ENCODE measurements at places on chromosomes 2 and 18. TPM values are rescaled to one million over a fixed set of nuclear protein-coding genes. Genes with fewer than 3 reads are reported as not detected.

DNA sequence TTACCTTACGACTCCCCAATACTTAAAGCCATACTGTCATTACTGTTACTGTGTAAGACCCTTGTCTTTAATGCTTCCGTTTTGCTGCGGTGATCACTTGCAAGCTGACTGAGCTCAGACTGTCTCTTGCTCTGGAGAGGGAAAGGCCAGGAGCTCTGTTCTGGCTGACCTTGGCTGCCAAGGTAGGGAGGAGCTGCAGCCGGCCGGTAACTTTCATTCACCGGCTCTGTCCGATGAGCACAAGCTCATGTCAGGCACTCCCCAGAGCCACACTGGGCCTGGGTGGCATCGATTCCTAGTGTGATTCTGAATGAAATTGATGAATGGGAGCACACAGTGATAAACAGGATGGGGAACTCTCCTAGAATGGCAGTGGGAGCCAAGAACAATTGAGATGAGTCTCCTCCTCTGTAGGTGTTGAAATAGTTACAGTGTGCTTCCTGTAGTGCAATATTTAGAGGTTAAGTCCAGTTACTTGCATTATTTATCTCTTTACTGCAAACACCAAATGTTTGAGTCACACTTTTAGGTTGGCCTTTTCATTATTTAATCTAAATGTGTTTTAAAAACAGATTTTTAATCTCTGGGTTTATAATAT, 100.9 kb downstream of the ATP9B start:
- no peak for DNase-seq

The NT5C1B gene
- total RNA-seq = not detected

The NR4A2 gene
- total RNA-seq = 11.5 TPM

The AQP12A gene
- total RNA-seq = not detected

DNA sequence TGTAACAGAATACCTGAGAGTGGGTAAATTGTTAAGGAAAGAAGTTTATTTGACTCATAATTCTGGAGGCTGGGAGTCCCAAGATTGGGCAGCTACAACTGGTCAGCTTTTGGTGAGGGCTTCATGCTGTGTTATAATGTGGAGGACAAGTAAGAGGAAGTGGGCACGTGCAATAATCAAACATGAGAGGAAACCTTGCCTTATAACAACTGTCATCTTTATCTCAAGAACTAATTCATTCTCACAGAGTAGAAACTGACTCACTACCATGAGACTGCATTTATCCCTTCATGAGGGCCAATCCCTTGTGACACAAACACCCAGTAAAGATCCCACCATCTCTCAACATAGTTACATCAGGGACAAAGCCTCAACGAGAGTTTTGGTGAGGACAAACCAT, 318.1 kb upstream of the NT5C1B start:
- DNase-seq = no peak

GRCh38 chr2:132599556-132599955, 70.4 kb downstream of the LYPD1 start:
- no peak for DNase-seq

DNA sequence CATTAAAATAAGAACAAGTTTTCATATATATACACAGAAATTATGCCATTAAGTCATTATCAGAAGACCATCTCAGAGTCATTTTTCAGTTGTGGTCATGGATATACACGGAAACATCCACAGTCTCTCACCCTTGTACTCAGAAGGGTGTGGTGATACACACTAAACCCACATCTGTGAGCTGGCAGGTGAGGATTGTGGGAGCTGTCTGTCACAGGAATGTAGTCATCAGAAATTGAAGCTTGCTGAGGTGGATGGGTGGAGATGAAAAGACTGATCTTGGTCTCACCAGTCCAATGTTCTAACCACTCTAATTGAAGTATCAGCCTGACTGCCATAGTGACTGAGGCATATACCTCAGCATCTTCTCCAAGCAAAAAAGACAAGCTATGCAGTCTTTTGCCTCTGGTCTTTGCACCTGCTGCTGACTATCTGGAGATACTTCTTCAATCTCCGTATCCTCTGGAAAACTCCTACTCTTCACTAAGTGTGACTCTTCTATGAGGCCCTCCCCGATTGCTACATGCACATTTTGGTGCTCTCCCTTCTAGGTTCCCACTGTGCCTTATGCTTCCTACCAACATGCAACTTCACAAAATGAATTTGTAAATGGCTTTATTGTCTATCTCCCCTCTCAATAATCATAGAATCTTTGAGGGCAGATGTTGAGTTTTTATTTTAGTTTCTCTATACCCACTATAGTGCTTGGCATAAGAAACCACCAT, 232.8 kb downstream of the DYM start:
- no peak for DNase-seq

The C1QL2 gene
- total RNA-seq = not detected

The ATP8B1 gene
- 68.7 TPM for total RNA-seq

DNA sequence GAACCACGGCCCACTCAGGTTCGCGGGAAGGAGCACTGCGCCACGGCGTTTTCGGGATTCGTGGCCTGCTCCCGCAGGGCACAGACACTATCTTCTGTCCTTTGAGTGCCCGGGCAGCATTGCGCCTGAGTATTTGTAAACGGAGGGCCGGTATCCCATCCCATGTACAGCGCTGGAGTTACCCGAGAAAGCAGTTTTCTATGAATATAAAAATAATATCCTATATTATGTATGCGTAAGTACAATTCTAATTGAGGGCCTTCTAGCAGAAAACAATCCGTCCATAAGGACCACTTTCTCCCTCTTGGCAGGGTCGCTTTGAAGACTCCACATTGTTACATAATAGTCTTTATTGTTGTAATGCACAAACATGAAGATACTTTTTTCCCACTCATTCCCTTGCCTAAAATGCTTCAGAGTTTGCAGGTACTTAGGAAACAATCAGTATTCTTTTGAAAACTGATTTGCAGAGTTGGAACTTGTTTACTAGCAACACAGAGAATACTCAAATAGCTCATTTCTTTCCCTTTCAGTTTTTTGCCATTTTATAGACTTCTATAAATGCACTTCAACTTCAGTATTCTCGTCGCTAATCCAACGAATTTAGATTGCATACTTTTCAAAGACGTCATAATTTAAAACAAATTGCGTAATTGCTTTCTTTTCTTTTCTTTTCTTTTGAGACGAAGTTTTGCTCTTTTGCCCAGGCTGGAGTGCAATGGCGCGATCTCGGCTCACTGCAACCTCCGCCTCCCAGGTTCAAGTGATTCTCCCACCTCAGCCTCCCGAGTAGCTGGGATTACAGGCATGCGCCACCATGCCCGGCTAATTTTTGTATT, 1.0 kb upstream of the REV1 start:
- no peak for DNase-seq

DNA sequence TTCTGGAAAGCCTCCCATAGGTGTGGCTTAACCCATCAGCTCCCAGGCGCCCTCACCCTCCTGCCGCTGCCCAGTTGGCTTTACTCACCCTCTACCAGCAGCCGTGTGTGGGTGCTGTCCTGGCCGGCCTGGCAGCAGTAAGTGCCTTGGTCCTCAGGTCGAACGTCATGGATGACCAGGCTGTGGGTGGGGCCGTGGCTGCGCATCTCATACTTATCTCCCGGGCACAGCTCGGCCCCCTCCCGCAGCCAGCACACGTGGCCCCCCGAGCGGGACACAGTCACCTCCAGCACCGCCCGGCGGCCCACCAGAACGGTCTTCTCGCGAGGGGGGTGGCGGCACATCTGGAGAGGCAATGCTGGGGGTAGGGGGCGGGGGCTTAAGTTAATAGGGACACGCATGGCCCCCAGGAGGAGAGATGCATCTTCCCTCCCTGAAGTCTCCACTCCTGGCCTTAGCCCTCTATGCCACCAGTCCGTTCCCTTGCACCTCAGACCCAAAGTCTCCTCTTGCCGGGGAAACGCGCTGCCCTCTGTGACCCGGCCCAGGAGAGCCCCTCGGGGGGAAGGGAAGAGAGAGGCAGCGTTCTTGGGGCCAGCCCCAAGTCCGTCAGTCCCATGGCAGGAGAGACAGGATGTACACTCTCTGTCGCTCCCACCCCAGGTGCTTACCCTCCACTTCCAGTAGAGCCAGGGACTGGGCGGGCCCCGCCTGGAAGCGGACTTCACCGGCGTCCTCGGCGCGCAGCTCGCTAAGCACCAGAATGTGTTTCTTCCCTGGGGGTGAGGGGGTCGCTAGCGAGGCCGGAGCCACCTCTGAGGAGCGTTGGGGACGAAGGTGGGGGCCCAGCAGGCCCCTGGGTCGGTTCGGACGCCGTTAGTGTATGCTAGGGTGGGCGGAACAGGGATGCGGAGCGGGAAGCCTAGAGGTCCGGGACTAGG, 7.9 kb downstream of the TMEM198 start:
- no peak for DNase-seq

- DNase-seq = no peak
These were observed 189.3 kb downstream of the KCNS3 start for GRCh38 chr2:18067588-18068384.

DNA sequence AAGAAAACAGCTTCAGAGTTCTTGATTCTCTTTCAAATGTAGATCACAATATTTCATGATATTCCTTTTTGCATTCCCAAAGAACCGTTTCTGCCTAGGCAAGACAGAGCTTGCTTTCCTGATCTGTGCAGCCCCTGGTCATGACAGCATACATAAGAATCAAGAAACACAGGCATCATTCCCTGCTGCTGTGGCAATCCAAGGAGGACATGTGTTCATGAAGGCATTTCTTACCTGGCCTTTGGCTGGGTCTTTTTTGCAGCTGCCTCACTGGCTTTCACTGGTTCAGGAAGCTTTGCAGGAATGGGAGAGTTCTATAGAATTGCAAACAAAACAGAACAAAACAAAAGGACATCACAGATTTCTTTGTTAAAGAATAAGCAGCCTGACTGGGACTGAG, 87.6 kb upstream of the NFU1 start:
- no peak for DNase-seq

The PFN4 gene
- 1.9 TPM for total RNA-seq

DNA sequence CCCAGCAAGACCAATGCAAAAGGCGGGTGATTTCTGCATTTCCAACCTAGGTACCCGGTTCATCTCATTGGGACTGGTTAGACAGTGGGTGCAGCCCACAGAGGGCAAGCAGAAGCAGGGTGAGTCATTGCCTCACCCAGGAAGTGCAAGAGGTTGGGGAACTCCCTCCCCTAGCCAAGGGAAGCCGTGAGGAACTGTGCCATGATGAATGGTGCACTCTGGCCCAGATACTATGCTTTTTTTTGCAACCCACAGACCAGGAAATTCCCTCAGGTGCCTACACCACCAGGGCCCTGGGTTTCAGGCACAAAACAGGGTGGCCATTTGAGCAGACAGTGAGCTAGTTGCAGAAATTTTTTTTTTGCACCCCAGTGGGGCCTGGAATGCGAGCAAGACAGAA, 662.6 kb upstream of the ACVR2A start:
- no peak for DNase-seq

The LOXHD1 gene
- 0.27 TPM for total RNA-seq

DNA sequence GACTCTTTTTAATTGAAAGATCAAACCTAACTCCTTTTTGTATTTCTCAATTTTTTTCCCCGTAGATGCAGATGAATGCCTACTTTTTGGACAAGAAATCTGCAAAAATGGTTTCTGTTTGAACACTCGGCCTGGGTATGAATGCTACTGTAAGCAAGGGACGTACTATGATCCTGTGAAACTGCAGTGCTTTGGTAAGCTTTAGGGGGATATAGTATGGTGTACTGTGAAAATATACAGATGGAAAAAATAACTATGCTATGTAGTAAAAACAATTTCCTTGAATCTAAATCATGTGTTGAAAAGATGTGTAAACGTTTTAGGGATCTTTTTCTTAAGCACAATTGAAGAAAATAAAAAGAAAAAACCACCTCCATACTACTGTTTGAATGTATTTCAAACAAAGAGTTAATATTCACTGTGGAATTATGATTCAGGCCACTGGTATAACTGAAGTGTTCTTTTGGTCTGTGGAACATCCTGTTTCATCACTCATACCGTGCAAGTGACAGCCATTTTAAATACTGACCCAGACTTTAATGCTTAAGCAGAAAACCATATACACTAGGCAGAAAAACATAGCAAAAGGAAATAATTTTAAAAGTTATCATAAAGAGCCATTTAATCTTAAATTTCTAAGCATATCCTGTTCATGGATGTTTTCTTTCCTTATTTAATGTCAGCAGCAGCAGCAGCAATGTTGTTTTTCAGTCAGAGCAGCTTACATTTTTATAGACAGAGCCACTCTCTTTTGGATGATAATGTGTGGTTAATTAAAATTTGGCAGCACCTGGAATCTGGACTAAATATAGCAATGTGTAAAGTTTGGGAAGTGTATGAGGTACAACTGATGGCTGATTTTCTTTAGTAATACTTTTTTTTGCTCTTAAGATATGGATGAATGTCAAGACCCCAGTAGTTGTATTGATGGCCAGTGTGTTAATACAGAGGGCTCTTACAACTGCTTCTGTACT, 112.8 kb upstream of the RASGRP3 start:
- DNase-seq = no peak

DNA sequence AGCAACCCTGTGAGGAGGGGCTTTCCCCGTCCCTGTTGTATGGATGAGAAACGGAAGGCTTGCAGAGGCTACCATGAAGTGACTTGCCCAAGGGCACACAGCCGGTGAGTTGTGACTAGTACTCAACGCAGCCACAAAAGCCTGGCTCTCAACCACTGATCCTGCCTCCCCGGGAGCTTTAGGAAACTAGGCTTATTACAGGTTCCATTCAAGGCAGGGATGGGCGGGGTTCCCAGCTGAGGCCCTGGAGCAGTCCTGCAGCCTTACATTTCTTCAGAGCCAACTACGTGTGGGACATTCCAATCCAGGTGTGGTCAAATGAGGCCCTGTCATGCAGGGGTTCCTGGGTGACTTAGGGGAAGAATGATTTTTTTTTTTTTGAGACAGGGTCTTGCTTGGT, 59.6 kb downstream of the MEX3C start:
- DNase-seq = no peak

GRCh38 chr2:232328032-232328422, 50.5 kb upstream of the ALPP start:
- no peak for DNase-seq

The CDK15 gene
- 1.5 TPM for total RNA-seq

DNA sequence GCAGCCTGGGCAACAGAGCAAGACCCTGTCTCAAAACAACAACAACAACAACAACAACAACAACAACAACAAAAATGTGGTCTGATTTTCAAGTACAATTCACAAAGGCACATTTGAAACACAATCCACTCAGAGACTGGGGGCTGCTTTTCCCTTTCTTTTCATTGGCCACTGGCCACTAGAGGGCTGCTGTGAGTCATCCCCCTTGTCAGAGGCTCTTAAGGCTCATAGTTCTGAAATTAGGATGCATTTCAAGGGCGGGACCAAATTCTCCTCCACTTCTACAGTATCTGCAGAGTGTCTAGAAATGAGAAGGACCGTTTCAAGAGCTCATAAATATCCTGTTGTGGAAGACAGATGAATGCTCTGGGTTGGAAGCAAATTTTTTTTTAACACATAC, 285.4 kb downstream of the NRXN1 start:
- no peak for DNase-seq

The TMEM185B gene
- total RNA-seq = 36.0 TPM

All from thoracic aorta (tissue), 2 donors.